ENCODE measurements at places on chromosomes 5 and 9.

GRCh38 chr9:134224127-134224526, 59.8 kb upstream of the RNU6ATAC start:
- DNase-seq = no peak

GRCh38 chr5:138947780-138948179, 72.6 kb upstream of the LRRTM2 start:
- DNase-seq = no peak

GRCh38 chr9:118992813-118993794, 376.1 kb downstream of the BRINP1 start:
- DNase-seq = peak; percentile 40

DNA sequence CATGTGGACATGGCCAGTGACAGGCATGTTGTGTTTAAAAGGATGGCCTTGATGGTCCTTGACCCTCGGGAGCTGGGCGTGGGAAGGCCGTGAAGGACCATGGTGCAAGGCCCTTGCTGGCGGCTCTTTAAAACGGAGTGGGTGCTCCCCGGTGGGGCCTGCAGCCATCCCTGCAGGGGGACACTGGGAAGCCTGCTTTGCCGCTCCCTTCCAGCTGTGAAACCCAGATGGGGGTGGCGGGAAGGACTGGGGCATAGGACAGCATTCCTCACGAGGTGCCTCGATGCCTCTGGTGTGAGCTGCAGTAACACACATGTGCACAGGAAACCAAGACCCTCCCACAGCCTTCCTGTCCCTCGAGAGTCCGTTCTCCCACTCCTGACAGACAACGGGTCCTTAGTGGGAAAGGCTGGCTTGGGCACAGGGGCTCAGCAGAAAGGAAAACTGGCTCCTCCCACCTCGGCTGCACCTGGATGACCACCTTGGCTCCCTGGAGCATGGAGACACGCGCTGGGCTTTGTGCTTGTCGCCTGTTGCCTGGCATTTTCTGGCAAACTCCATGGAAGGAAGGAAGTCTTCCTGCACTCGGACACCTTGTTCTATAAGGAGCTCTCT, 30.3 kb upstream of the IRX4 start:
- DNase-seq = no peak

- DNase-seq = no peak
These were observed 221.2 kb upstream of the IRX4 start for GRCh38 chr5:2103940-2104339.

DNA sequence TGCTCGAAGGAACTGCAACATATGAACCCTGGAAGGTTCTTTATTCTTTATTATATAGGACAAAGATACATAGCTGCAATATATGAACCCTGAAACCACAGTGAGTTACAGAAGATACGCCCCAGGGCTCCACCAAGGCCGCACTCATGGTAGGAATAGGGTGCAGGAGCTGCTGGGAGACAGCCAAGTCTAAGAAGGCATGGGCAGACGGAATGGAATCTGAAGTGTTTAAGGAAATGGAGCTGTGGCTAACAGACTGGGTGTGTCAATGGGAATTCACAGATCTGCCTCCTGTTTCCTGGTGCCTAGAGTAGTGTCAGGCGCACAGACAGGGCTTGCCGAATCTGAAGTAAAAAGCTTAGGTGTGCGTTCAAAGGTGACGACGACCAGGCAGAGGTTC, 286.4 kb downstream of the DENND1A start:
- no peak for DNase-seq

GRCh38 chr5:401146-402034, 41.6 kb upstream of the EXOC3 start:
- DNase-seq = no peak

DNA sequence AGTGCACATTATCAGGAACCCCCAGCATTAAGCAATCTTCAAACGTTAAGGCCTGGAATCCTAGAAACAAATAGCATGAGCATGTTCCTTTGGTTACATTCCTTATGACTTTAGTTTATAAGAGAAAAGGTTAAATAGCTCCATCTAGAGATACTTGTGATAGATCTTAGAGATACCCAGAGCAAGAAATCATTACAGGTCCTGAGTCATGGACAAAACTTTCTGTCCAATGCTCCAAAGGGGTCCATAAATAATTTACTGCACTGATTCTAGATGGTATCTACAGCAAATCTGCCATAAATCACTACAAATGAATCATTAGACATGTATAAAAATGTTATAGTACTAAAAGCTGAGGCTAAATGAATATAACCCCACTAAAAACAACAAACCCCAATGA, 139.6 kb downstream of the HTR1A start:
- DNase-seq = peak; percentile 1

DNA sequence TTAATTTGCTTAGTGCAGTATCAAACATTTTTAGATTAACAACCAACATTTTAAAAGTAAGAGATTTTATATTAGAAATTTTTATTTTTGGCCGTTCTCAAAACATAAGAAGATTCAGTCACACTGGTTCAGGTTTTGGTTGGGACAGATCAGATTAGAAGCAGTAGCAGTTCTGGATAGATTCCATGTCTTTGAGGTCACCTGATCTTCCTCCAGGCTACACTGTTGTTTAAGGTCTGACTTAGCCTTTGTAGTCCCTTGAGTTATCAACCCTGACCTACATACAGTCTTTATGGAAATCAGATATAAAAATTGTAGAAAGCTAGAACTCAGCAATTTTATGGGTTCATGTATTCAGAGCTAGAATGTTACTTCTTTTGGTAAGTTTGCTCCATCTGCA, 910.0 kb upstream of the WWC1 start:
- DNase-seq = peak; percentile 24

DNA sequence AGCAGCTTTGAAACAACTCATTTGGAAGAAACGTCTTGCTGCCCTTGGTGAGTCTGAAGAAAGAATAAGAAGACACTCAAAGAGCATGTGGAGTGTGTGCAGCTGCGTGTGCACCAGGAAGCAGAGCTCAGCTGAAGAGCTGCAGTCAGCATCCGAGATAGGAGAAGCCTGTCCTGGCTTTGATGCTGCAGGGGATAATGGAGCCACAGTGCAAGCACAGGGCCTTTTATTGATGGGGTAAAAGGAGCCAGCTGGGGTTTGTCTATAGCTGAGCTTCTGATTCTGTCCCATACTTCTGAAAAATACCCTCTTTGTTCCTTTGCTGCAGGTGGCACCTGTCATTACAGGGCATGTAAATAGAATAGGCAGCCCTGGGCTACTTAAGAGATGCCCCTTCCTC, 375.7 kb upstream of the ZNF462 start:
- no peak for DNase-seq

GRCh38 chr9:127723444-127723843, 7.6 kb downstream of the TTC16 start:
- DNase-seq = peak; percentile 75

GRCh38 chr5:58318468-58318867, 141.4 kb downstream of the PLK2 start:
- DNase-seq = no peak

- DNase-seq = no peak
These were observed 75.6 kb downstream of the VCAN start for GRCh38 chr5:83547161-83547560.

DNA sequence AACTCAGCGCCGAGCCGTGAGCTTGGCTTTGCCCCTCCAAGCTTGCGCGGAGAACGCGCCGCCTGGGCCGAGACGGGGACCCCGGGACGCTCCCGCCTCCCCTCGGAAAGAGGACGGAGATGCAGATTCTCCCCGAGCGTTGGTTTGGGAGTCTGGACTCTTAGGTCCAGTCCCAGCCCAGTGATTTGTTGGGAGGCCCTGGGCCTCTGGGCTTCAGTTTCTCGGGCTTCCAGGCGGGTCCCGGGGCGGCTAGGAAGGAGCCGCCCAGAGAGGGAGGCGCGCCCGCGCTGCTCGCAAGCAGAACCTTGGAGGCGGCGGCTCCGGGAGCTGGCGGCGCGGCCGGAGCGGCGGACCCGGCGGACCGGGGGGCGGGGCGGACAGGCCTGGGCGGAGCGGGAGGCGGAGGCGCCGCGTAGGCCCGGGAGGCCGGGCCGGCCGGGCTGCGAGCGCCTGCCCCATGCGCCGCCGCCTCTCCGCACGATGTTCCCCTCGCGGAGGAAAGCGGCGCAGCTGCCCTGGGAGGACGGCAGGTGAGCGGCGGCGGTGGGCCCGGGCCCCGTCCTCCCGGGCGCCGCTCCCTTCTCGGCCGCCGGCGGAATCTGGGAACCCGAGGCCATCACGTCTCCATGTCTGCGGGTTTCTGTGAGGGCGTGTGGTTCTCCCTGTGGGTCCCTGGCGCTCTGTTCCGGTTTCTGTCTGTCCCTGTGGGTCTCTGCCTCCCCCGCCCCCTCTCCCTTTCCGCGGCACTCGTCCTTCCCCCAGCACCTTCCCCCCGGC, at the start of gene B4GALT7:
TSS of gene B4GALT7 (plus strand) at position 402 of the 777 bp plus-strand sequence. CDS start at position 481, 79 bp downstream.
- peak; percentile 85 for DNase-seq

DNA sequence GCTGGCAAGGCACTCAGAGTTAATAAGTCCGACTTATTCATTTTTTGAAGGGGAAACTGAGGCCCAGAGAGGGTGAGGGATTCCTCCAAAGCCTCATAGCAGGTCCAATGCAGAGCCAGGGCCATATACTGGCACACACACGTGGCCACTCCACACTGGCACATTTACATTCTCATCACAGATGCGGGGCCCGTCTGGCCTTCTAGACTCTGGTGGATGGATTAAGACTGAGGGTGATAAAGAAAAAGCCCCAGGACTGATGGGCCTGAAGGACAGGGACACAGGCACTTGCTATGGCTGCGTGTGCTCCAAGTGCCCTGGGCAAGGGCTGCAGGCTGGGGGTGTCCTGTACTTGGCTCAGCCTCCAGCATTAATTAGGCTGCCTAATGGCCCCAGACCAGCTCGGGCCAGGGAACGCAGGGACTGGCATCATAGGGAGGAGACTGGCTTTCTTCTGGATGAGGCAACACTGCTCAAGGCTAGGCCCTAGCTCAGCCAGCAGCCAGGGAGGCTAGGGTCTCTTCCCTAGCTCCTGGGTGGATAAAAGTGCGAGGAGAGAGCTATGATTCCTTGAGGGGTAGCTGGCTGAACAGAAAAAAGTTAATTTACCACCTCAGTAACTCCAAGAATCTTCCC, 28.5 kb upstream of the CSF1R start:
- no peak for DNase-seq

GRCh38 chr9:113223963-113224362, 2.6 kb downstream of the SLC31A1 start:
- DNase-seq = peak; percentile 52

GRCh38 chr5:62041156-62041756, 264.8 kb upstream of the KIF2A start:
- no peak for DNase-seq

- DNase-seq = no peak
These were observed 291.1 kb upstream of the TUT7 start for GRCh38 chr9:86645303-86645702.

DNA sequence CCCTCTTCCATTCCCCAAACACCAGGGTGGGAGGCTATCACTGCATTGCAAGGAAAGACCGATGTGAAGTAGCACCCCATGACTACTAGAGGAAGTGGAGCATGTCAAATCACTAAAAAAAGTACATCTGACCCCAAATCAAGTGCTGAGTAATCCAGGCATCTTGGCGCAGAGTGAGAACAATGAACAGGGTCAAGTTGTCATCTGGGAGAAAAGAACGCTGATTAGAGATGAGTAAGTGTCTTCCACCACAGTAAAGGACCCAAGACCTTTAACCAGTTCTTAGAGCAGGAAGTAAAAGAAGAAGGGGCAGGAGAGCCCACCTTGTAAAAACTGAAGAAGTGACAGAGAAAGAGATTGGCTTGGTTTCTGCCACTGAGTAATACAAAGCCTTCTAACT, 75.0 kb upstream of the RAD23B start:
- peak; percentile 10 for DNase-seq

DNA sequence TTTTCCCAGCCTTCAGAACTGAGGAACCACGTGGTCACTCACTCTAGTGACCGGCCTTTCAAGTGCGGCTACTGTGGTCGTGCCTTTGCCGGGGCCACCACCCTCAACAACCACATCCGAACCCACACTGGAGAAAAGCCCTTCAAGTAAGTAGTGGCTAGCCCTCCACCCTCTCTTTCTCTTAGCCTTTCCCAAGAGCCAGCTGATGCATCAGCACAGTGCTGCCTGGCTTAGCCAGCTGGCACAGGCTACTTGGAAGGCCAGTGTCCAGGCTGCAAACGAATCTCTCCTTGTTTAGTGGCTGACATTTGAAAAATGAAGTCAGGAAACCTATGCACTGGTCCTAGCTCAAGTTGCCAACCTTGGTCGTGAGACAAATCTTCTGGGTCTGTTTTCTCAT, 91.1 kb downstream of the PRDM6 start:
- no peak for DNase-seq

DNA sequence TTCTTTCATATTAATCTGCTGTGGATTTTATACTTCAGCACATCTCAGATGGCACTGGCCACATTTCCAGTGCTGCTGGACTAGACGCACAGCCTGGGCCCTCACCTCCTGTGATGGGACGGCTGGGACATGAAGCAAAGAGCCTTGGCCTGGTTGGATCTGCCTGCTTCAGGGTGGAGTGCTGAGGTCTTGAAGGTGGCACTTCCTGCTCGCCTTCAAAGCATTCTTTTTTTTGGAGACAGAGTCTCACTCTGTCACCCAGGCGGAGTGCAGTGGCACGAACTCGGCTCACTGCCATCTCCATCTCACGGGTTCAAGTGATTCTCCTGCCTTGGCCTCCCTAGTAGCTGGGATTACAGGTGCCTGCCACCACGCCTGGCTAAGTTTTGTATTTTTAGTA, 73.1 kb downstream of the RAPGEF1 start:
- DNase-seq = no peak

GRCh38 chr9:108855888-108856287, at the start of gene ACTL7B:
ACTL7B (minus strand) TSS chr9:108855986; CDS start chr9:108855930, 56 bp downstream.
- DNase-seq = no peak

DNA sequence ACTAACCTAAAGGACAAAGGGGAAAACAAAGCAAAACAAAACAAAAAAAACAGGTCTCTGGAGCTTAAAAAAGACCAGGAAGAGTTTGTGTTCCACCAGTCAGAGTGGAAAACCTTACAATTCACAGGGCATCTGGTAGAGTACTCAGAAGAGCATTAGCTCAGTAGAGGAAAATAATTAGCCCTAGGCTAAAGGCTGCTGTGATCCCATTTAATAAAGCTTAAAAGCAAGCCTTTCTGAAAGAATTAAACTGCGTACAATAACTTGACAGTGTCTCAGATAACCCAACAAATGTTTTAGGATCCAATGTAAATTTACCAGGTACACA, 7.3 kb downstream of the ECM2 start:
- no peak for DNase-seq

GRCh38 chr9:116316246-116316645, 162.7 kb downstream of the PAPPA start:
- no peak for DNase-seq

DNA sequence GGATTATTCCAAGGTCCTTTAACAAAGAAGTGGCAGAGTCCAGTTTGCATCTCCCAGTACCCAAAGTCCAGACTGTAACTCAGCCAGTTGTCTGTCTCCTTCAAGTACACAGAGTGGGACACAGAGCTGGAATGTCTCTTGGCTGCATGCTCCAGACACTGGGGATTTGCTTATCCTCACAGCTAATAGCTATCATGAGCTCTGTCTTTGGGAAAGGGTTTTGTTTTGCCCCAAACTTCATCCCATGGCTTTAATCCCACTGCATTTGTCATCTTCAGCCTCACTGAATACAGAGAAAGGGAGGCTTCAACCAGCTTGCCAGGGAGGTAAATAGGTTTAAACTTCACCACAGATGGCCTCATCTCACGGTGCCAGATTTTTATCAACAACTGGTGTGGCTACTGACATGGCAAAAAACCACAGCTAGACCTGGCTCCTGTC, 412.2 kb upstream of the SLC24A2 start:
- no peak for DNase-seq

GRCh38 chr5:1011226-1011631, 2.6 kb downstream of the NKD2 start:
- peak; percentile 46 for DNase-seq
